DMS79 (cell line): ENCODE measurements at places on chromosomes 16 and 17.
A peak's percentile ranks its signal among the peaks of the same experiment; 100 is the strongest.

DNA sequence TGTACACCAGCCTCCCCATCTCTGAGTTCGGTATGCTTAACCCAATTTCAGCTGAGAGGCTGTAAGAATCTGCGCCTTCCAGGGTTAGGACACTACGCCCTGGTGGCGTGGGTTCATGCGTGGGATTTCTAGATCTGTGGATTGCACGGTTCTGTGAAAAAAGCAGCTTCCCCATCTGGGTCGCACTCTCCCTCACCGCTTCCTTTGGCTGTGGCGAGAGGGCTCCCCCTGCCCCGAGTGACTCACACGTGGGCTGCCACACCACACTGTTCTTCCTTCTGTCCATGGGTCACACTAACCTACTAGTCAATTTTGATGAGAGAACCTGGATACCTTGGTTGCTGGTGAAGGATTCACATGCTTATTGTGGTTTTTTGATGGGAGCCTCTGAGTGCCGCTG is 256.0 kb upstream of the MAF start:
- DNase-seq, result no peak

GRCh38 chr17:82120148-82120547 is 22.1 kb upstream of the FASN start:
- no peak for DNase-seq

DNA sequence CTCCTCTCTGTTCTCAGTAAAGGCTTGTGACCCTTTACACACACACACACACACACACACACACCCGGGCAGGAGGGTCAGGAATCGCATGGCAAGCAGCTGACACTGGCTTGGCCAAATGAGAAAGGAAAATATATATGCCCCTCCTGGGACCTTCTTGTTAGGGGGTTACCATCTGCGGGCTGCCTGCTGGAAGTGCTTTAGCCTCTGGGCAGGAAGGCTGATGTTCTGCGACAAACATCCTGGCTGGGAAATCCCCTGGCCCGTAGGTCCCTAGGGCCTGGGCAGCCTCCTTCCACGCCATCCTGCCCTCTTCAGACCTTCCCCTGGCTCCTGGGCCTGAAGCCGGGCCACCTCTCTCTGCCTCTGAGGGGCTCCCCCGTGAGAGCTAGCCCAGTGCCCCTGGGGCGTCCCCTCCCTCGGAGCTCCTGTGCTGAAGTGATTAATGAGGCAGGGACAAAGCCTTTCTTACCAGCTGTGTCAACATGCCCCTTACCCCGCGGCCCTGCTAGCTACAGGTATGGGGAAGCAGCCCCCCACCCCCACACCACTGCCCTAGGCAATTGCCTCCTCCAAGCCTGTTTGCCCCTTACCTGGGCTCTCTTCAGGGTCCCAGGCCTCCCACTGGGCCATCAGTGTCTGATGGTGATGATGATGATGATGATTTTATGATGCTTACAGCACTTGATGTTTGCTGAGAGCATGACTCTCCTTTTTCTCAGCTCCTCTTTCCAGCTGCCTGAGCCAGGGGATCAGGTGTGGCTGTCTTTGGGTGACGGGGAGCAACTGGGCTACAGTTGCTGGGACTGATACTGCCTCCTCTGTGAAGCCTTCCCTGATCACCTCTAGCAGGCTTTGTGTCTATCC is 32.8 kb upstream of the ETV4 start:
- DNase-seq, result peak; percentile 52

DNA sequence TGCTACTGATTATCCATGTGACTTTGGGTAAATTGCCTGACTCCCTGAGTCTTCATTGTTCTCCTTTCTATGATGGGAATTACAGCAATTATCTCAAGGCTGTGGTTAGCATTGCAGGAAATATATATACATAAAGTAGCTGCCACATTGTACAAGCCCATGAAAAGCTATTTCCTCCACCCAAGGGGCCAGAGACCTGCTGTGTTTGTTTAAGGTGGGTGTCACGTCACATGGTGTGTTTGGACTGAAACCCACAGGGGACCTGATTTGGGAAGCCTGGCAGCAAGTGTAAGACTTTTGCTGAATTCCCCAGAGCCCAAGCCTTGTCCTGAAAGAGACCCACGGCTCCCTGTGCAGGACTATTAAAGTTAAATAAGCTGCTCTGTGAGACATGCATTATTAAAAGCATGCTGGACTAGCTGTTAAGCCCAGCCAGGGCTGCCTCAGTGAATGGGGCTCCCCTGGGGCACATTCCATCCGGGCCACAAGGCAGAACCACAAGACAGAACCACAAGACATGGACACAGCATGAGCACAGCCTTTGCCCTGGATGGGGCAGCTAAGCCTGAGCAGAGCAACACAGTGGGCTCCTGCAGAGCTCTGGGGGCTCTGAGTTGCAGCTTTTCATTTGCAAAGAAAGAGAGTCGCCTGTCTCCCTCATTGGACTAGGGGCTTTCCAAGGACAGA is 148.9 kb downstream of the SPACA3 start:
- DNase-seq, result peak; percentile 33

DNA sequence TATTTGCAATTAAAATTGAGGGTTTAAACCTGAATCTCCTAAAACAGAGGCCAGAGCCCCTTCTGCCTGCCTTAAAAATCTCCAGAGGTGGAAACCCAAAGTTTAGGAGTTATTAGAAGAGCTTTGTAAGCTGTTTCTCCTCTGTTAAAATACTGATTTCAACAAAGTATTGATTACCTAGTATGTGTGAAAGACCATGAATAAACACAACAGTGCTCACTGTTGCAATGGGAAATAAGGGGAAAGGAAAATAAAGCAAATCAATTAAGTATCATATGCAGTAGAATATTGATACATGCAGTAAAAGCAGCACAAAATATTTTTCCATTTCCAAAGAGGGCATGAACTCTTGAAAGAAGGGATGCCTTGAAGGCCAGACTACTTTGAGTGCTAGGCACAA is 14.7 kb downstream of the CDR2 start:
- DNase-seq, result no peak

DNA sequence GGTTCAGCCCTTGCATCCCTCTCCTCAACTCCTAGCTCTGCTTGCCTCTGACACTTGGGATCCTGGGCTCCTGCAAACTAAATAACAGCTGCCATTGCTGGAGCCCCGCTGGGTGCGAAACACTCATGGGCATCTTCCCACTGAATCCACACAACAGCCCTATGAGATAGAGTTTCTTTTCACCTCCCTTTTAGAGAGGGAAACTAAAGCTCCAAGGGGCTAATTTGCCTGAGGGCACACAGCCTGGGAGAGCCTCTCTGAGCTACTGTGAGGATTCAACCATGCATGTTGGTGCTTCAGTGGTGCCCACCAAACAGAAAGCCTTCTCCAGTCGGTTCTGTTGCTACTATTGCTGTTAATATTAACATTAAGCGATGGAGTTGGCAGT is 4.0 kb downstream of the ACBD4 start:
- peak; percentile 17 for DNase-seq
